ENCODE measurements at places on chromosomes 5 and 9.

DNA sequence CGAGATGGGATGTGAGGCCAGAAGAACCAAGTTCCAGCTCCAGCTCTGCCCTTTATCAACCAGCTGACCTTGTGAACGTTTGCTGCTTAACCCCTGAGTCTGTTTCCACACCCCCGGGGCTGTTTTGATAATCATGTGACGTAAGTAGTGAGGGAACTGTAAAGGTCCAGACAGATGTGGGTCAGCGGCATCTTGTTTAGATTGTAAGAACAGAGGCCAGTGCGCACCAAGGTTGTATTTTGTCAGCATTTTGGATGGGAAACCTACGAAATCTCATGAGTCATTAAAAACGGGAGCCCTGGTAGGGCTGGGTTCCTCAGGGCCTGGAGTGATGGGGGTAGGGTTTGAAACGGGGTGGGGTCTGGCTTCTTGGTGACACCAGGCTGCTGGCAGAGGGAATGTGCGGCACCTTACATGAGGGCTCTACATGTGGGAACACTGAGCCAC lies 13.8 kb upstream of the COL15A1 start:
- DNase-seq = no peak

GRCh38 chr5:143055596-143056338 lies 285.6 kb downstream of the ARHGAP26 start:
- DNase-seq = no peak

DNA sequence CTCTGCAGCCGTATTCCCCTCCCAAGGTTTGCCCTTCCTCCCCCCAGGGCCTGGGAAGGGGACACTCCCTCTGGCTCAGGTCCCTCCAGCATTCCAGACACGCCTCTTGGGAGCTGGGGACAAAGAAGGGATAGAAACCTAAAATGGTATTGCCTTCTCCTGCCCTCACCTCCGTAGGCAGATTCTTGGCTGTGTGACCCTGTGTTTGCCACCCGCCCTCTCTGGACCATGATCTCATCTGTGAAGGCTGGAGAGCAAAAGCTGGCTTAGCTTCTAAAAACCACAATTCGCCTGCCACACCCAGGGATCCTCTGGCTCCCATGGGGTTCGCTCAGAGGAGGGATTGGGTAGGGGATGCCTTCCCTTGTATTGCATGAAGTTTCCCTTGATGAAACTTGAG lies 7.7 kb downstream of the AQP3 start:
- DNase-seq = no peak

- DNase-seq = no peak
Observed at GRCh38 chr9:6779417-6780241, 21.9 kb downstream of the KDM4C start.

DNA sequence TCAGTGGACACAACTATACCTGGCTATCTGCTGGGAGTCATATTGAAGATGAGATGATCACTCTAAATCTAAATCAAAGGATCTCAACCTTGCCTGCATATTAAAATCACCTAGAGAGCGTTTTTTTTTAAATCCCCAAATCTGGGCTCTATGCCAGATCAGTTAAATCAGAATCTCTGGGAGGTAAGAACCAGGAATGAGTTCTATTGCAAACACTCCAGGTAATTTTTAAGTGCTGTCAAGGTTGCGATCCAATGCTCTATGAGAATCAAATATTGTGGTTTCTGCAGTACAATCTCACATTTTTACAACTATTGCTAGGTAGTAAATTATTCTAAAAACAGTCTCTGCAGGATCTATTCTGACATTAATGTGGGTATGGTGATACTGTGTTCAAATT lies 202.3 kb upstream of the OR13F1 start:
- no peak for DNase-seq
